Cardiac fibroblast (primary cell): ENCODE measurements at places on chromosomes 3 and 15.

GRCh38 chr15:101001796-101002195 is 82.6 kb downstream of the LRRK1 start:
- no peak for DNase-seq

- peak; percentile 90 for DNase-seq
Measured at GRCh38 chr15:95018888-95019545, 787.7 kb downstream of the MCTP2 start.

- DNase-seq, result no peak
Measured at GRCh38 chr3:4043867-4044575, 244.8 kb downstream of the LRRN1 start.

- DNase-seq, result no peak
Measured at GRCh38 chr3:131690800-131691199, 188.0 kb upstream of the MRPL3 start.

DNA sequence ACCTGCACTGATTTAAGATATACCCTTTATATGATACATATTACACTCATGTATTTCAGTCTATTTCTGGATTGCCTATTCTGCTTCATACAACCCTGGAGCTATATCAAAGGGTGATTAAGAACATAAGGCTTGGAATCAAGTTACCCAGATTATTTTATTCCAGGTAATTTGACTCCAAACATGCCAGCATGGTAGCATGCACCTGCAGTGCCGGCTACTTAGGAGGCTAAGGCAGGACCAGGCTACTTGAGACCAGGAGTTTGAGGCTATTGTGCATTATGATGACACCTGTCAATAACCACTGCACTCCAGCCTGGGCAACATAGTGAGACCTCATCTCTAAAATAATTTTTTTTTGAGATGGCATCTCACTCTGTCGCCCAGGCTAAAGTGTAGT is 50.4 kb upstream of the NEO1 start:
- no peak for DNase-seq

DNA sequence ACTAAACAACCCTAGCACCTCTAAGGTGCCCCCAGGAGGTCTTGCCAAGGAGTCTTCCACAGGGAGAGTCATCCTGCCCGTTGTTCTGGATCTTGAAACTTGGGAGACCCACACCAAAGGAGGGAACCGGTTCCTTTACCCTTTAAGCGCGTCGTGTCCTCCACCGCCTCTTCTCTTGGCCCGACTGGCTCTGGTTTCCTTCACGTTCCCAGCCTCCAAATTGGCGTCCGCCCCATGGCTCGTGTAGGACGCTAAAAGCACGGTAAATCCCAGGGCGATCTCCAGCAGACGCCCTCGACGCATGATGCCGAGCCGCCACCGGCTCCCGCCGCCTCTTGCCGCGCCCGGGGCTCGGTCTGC is 1.1 kb downstream of the FBN1 start:
- DNase-seq, result peak; percentile 52

DNA sequence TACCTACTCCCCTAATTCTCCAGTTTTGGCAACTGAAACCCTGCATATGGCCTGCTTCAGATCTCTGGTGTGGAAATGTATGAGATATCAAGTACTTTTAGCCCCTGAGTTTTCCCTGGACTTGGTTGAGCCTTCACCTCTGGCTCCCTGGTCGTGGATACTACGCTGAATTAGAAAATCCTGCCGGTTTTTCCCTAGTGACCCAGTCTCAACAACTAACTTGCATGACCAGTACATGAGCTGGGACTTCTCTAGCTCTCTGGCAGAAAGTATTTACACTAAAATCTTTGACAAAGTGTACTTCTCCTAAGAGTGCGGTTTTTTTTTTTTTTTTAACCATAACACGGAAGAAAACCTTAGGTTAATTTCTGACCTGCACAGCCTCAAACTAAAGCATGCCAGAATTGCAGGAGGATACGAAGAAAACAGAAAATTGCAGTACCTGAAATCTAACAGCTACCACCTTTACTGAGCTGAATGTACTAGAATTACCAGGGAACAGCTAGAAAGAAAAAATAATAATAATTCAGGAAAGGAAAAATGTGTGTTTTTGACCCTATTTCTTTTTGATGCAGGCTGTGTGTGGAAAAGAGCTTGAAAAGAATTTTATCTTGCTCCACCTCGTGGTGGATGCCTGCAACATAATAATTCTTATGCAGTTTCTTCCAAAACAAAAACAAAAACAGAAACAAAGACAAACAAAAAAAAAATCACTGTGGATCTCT is 165.6 kb downstream of the GMNC start:
- DNase-seq, result peak; percentile 79

DNA sequence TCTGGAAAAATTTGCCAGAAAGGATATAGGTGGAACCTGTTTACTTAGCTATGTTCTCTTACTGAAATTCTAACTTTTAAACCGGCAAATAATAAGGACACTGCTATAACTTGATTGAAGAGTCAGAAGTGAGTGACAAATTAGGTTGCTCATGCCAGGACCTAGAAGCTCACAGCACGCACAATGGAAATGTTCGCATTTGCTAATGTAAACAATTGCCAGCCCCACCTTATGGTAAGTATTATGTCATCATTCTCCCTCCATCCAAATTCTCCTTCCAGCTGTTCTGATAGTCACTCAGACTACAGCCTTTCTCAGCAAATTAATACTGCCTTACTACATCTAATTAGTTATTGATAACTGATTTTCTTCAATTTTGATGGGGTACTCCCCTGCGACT is 4.8 kb upstream of the STXBP5L start:
- no peak for DNase-seq

DNA sequence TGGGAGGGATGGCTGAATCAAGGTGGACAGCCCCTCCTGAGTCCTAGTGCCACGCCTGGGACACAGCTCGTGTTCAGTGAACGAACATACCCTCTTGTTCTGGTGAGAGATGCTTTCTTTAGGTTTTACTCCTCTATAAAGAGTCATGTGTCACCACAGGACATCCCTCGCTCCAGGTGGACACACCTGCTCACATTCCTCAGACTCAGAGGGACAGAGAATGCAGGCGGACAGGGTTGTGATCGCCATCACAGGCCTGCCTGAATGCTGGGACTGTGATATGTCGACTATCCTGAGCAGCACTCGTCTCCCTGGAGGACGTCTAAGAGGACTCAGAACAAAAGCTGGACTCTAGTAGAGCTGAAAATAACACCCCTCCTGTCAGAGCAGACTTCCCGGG is 96.4 kb upstream of the SNRPA1 start:
- DNase-seq, result no peak

- no peak for DNase-seq
Measured at GRCh38 chr15:88832820-88833730, 29.8 kb downstream of the ACAN start.

DNA sequence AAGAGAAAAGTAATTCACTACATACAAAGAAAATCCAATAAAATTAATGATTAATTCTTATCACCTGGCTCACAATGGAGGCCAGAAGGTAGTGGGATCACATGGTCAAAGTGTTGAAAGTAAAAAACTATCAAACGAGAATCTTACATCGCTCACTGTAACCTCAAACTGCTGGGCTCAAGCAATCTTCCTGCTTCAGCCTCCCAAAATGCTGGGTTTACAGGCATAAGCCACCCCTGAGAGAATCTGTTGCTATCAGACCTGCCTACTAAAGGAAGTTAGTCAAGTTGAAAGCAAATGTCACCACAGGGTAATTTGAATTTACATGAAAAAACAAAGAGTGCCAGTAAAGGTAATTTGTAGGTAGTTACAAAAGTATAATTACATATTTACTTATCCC is 103.3 kb downstream of the PCCB start:
- no peak for DNase-seq
